H9 (cell line): ENCODE measurements at places on chromosomes 16 and 17. TPM values are rescaled to one million over a fixed set of nuclear protein-coding genes. Genes with fewer than 3 reads are reported as not detected.

DNA sequence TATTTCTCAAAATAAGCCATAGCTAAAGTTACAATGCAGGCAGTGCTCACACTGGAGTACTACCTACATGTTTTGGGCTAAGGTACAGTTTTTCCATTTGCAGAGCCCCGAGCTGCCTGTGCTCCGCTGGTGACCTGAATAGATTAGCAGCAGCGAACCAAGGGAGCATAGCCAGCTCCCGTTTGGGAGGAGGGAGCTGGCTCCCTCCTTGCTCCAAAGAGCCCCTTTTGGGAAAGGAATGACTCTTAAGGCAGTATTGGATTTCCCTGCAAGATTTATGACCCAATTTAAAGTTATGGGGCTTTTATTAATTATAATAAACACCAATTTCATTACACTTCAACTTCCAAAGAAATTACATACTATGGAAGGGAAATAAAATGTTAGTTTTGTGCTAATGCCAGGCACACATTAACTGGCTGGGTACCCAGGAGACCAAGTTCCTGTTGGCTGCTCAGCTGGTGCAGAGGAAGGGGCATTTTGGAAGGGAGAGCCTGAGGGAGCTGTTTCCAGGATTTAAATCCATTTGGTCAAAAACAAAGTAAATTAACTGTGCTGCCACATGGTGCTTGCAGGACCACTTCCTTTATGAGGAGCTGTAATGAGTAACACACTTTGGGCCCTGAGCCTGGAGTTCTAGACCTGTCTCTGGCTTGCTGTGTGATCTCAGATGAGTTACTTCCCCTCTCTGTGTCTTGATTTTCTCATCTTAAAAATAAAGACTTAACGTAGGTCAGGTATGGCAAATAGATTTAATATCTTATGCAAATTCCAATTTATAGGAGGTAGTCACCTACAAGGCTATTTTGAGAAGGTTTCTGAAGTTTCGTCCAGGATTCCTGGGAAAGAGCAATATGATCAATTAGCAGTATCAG is 362.1 kb upstream of the CCL2 start:
- peaks cover 6% of the 10 kb centered on the region; the same call in 1 of the 2 replicates for H3K4me1 ChIP-seq
- H3K36me3 ChIP-seq = no peaks in the 10 kb centered on the region

GRCh38 chr17:67491009-67491680 is 114.1 kb downstream of the PITPNC1 start:
- peak; percentile 76 for DNase-seq
- peak overlapping the region; percentile 4; the same call in 1 of the 2 replicates for H3K4me3 ChIP-seq
- no peaks in the 10 kb centered on the region for H3K27me3 ChIP-seq
- peaks cover 8% of the 10 kb centered on the region; the same call in 1 of the 2 replicates for H3K4me1 ChIP-seq
- H3K36me3 ChIP-seq = peaks cover 7% of the 10 kb centered on the region
- no peak overlapping the region for H3K27ac ChIP-seq

DNA sequence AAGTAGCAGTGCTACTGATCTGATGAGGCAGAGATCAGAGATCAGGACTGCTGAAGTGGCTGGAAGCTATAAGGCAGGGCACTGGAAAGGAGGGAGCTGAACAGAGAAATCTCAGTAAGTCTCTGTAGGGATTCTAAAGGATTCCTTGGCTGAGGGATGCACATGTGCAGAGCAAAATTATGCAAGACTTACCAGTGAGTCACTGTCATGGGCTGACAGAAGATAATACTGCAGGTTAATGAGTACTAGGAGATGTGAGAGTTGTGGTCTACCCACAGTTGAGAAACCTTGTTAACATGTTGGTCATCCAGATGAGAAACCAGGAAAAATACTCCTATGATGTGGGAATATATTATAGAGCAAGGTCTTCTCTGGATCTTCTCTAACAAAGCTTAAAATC is 378.1 kb downstream of the HAPSTR1 start:
- H3K27ac ChIP-seq = no peak overlapping the region
- H3K4me3 ChIP-seq = no peak overlapping the region
- no peaks in the 10 kb centered on the region for H3K27me3 ChIP-seq
- H3K4me1 ChIP-seq = no peaks in the 10 kb centered on the region
- no peaks in the 10 kb centered on the region for H3K36me3 ChIP-seq

GRCh38 chr17:41522301-41523224 is 3.9 kb upstream of the KRT15 start:
- no peaks in the 10 kb centered on the region for H3K27me3 ChIP-seq
- no peak overlapping the region for H3K27ac ChIP-seq
- H3K4me3 ChIP-seq = no peak overlapping the region
- H3K4me1 ChIP-seq = no peaks in the 10 kb centered on the region; the same call in 1 of the 2 replicates
- no peak for DNase-seq

GRCh38 chr16:89764711-89765201 is 43.4 kb downstream of the ZNF276 start:
- no peak for DNase-seq
- no peak overlapping the region for H3K4me3 ChIP-seq
- no peak overlapping the region for H3K27ac ChIP-seq
- H3K27me3 ChIP-seq = no peaks in the 10 kb centered on the region
- H3K4me1 ChIP-seq = no peaks in the 10 kb centered on the region

GRCh38 chr16:13779676-13780075 is 140.3 kb upstream of the ERCC4 start:
- H3K4me3 ChIP-seq = no peak overlapping the region
- peaks cover 2% of the 10 kb centered on the region; the same call in 1 of the 2 replicates for H3K4me1 ChIP-seq
- H3K27me3 ChIP-seq = no peaks in the 10 kb centered on the region
- H3K36me3 ChIP-seq = peaks cover 2% of the 10 kb centered on the region

- H3K4me3 ChIP-seq = no peak overlapping the region
- H3K27me3 ChIP-seq = no peaks in the 10 kb centered on the region
- H3K36me3 ChIP-seq = peaks cover 2% of the 10 kb centered on the region; the same call in 1 of the 3 replicates
- H3K27ac ChIP-seq = no peak overlapping the region
- DNase-seq = no peak
- H3K4me1 ChIP-seq = no peaks in the 10 kb centered on the region
Observed at GRCh38 chr17:12365805-12366204, 299.9 kb upstream of the MYOCD start.

DNA sequence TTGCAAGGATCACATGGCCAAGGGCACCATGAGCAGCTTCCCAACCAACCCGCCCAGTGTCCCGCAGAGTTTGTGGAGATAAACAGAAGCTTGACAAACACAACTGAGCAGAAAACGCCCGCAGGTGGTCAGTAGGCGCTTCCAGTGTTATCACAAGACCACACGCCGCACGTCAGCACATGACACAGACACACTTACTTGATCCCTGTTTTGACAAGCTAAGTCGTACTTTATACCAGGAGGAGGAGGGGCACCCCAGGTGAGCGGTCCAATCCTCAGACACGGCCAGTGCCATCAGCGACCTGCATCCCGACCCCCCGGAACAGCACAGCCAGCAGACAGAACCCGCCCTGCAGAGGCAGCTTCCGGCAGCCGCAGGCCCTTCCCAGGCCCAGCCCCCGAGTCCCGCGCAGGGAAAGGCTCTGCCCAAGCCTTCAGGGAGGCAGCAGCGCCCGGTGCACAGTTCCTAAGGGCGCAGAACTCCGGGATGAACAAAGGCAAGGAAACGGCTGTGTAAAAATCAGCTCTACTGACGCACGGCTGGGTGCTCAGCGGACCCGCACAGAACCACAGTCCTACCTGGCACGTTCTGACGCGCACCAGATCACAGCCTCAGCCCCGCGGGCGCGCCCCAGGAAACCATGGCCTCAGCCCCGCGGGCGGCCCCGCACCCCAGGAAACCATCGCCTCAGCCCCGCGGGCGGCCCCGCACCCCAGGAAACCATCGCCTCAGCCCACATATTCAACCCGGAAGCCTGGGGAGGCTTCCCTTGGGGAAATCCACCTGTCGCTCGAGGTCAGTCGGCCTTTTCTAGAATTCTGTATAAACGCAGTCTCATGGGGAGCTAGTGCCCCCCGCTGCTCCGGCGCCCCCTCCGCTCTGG is 27.8 kb downstream of the AXIN1 start:
- no peak overlapping the region; the same call in 2 of the 3 replicates for H3K4me3 ChIP-seq
- no peaks in the 10 kb centered on the region for H3K27me3 ChIP-seq
- no peaks in the 10 kb centered on the region for H3K36me3 ChIP-seq
- H3K4me1 ChIP-seq = no peaks in the 10 kb centered on the region
- no peak for DNase-seq

GRCh38 chr17:4796552-4796920 is 572 bp downstream of the PSMB6 start:
- no peak overlapping the region for H3K27ac ChIP-seq
- peak; percentile 72 for DNase-seq
- H3K27me3 ChIP-seq = no peaks in the 10 kb centered on the region
- H3K4me1 ChIP-seq = no peaks in the 10 kb centered on the region
- H3K4me3 ChIP-seq = peak overlapping the region; percentile 100
- H3K36me3 ChIP-seq = peaks cover 25% of the 10 kb centered on the region

The SLC5A11 gene
- total RNA-seq = 0.15 and 0.22 TPM in 2 replicates

The ODAD4 gene
- total RNA-seq = 1.3 and 2.1 TPM in 2 replicates

The GINS2 gene
- total RNA-seq = 52.7 and 53.2 TPM in 2 replicates

The PRSS22 gene
- total RNA-seq = 1.9 and 2.4 TPM in 2 replicates

The UBN1 gene
- 51.8 and 55.2 TPM in 2 replicates for total RNA-seq
